ENCODE measurements at places on chromosomes 3 and 15.

GRCh38 chr15:101482526-101483371 is 6.8 kb downstream of the PCSK6 start:
- no peaks in the 10 kb centered on the region for H3K27me3 ChIP-seq
- no peaks in the 10 kb centered on the region for H3K36me3 ChIP-seq
- H3K4me3 ChIP-seq: no peak overlapping the region
- H3K4me1 ChIP-seq: peaks cover 15% of the 10 kb centered on the region
- no peak overlapping the region for H3K27ac ChIP-seq

GRCh38 chr3:40120806-40121205 is 188.7 kb upstream of the EIF1B start:
- DNase-seq: no peak
- H3K4me3 ChIP-seq: no peak overlapping the region
- no peaks in the 10 kb centered on the region for H3K27me3 ChIP-seq
- H3K36me3 ChIP-seq: no peaks in the 10 kb centered on the region

GRCh38 chr3:47910777-47911440 is 105.3 kb downstream of the MAP4 start:
- no peak overlapping the region for H3K4me3 ChIP-seq
- H3K27me3 ChIP-seq: no peaks in the 10 kb centered on the region
- no peak overlapping the region for H3K27ac ChIP-seq
- DNase-seq: no peak
- peaks cover 3% of the 10 kb centered on the region for H3K4me1 ChIP-seq
- H3K36me3 ChIP-seq: no peaks in the 10 kb centered on the region

DNA sequence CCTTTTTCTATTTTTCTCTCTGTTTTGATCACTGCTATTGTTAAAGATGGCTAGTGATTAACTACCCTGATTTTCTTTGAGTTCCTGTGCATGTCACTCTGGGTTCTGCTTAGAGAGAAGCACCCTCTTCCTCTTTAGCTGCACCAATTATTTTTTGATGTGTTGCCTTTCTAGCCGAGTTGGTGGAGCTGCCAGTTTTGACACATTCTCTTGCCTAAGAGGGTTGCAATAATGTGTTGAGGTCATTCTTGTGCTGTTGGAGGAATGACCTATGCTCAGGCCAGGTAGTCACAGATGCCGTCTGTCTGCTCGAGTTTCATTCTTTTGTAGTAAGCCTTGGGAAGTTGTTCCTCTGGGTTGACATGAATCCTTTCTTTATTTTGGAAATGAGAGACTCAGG is 84.6 kb upstream of the DPH6 start:
- no peak for DNase-seq
- H3K27me3 ChIP-seq: no peaks in the 10 kb centered on the region
- no peak overlapping the region for H3K27ac ChIP-seq
- H3K4me1 ChIP-seq: no peaks in the 10 kb centered on the region

DNA sequence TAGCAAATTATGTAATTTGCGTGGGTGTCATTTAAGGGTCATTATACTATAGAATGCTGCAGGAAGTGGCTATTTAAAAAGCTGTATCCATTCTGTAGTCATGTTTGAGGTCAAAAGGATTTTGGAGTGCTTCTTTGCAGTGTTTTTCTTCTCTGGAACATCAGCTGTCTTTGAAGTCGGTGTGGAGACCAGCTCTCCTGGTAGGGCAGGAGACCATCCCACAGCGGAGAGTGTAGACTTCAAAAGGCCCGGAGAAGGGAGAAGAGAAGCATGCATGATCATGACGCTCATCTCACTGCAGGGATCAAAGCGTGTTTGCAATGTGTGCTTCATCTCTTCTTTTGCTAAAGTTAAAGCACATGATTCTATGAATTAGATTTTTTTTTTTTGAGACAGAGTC is 19.9 kb downstream of the PXK start:
- no peak overlapping the region for H3K4me3 ChIP-seq
- no peak overlapping the region for H3K27ac ChIP-seq
- no peaks in the 10 kb centered on the region for H3K27me3 ChIP-seq
- H3K36me3 ChIP-seq: no peaks in the 10 kb centered on the region
- no peaks in the 10 kb centered on the region for H3K4me1 ChIP-seq

DNA sequence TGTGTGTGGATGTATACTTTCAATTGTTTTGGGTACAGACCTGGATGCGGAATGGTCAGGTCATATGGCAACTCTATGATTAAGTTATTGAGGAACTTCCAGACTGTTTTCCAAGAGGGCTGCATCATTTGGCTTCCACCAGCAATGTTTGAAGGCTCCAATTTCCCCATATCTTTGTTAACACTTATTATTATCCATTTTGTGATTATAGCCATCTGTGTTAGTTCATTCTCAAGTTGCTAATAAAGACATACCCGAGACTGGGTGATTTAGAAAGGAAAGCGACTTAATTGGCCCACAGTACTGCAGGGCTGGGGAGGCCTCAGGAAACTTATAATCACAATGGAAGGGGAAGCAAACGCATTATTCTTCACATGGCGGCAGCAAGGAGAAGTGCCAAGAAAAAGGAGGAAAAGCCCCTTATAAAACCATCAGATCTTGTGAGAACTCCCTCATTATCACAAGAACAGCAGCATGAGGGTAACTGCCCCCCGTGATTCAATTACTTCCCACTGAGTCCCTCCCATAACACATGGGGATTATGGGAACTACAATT is 31.1 kb upstream of the ALDH1A2 start:
- no peaks in the 10 kb centered on the region for H3K27me3 ChIP-seq
- H3K27ac ChIP-seq: no peak overlapping the region
- H3K4me3 ChIP-seq: no peak overlapping the region
- no peaks in the 10 kb centered on the region for H3K36me3 ChIP-seq
- DNase-seq: no peak

DNA sequence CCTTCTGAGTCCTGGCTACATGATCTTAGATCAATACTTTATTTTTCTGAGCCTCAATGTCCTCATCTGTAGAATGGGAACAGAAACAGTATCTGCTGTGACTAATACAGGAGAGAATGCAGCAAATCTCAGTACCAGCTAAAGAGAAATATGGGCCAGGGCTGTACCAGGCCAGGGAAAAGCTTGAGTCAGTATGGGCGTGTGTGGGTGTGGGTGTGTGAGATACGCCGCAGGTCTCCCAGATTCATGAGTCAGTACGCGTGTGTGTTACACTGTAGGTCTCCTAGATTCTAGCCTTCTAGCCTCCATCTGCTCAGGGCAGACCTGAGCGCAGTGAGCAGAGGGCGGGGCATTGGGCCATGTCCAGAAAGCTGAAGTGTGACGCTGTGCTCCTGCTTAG is 15.2 kb downstream of the GNAI2 start:
- no peaks in the 10 kb centered on the region for H3K36me3 ChIP-seq
- no peaks in the 10 kb centered on the region for H3K27me3 ChIP-seq
- no peak overlapping the region for H3K27ac ChIP-seq

DNA sequence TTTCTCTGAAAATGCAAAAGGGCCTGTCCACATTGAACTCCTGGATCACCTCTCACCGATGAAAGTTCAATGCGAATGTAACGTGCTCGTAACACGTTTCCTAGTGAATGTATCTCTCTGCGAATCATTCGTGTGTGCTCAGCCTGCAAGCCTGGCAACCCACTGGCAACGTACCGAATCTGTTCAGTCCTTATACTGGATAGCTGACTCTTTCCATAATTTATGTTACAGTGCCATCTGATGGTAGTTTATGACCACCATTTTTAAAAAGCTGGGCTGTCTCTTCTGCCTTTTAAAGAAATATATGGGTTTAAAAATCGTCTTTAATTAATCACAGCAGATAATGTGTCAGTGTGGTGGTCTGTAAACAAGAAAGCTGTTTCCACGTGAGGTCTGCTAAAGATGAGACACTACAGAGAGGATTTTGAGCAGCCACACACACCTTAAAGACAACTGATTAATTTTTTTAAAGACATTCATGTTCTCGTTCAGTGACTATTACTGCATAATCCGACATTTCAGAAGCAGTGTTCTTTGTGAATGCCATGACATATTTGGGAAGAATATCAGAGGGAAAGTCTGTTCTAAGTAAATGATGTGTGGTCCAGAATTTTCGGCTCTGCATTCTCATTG is 69.4 kb upstream of the FOXP1 start:
- peaks cover 7% of the 10 kb centered on the region for H3K4me1 ChIP-seq
- peak; percentile 58 for DNase-seq
- no peaks in the 10 kb centered on the region for H3K36me3 ChIP-seq
- no peak overlapping the region for H3K27ac ChIP-seq

DNA sequence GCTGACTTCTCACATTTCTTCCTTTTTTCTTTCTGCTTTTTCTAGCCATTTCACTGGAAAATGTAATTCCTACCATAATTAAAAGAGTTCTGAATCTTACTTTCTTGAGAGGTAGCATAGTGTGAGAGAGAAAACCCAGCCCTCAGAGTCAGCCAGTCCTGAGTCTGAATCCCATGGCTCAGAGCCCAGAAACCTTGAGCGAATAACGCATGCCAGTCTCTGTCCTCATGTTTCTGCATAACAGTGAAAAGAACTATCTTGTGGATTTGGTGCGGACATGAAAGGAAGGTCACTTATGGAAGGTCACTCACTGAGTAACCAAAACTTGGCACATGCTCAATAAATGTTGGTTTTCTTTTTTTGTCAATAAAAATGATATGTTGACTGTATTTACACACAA is 29.3 kb upstream of the SLCO3A1 start:
- peak; percentile 65 for DNase-seq
- H3K4me3 ChIP-seq: no peak overlapping the region
- no peak overlapping the region for H3K27ac ChIP-seq

DNA sequence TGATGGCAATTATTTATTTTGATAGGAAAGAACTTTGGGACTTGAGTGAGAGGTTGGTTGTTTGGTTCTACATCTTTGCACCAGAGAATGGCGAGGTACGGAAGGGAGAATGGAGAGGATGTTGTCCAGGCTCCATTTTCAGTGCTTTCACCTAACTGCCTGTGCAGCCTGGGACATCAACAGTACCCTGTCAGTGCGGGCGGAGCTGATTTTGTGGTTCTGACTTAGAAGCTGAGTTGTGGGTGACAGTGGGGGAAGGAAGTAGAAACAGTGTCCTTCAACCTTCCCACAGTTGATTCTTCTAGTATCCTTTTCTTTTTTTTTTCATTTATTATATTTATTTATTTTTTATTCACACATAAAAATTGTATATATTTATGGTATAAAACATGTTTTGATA is 95.3 kb downstream of the TIGIT start:
- no peak overlapping the region for H3K4me3 ChIP-seq
- peaks cover 19% of the 10 kb centered on the region for H3K4me1 ChIP-seq
- DNase-seq: no peak
- H3K27ac ChIP-seq: no peak overlapping the region
- no peaks in the 10 kb centered on the region for H3K36me3 ChIP-seq

GRCh38 chr3:129001806-129002572 is 885 bp downstream of the EFCC1 start:
- H3K4me3 ChIP-seq: peak overlapping the region; percentile 61
- peak overlapping the region; percentile 82 for H3K27ac ChIP-seq
- no peaks in the 10 kb centered on the region for H3K27me3 ChIP-seq
- DNase-seq: no peak

DNA sequence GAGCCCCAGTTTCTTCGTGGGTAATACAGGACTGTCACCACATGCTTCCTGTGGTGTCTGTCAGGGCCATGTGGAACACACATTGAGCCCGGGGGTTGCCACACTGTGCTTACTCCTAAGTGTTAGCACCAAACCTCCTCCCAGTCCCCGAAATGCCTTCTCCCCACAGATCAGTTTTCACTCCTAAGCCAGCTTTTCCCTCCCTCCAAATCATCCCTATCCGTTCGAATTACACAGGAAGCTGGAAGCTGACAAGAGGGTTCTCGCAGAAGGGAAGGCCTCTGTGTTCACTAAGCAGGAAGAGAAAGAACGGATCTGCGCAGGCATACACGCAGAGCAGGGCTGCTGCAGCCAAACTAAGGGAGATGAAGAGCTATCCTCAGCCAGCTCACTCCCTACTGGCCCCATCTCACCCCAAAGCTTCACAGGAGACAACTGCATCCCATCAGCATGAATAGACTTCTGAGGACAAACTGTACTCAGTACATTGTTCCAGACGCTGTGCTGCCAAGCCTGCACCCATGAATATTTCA is 32.3 kb downstream of the XXYLT1 start:
- DNase-seq: peak; percentile 75
- peaks cover 27% of the 10 kb centered on the region for H3K4me1 ChIP-seq
- no peak overlapping the region for H3K4me3 ChIP-seq
- H3K27ac ChIP-seq: peak overlapping the region; percentile 83
- no peaks in the 10 kb centered on the region for H3K36me3 ChIP-seq

GRCh38 chr3:101036213-101036618 is 43.0 kb upstream of the ABI3BP start:
- H3K4me3 ChIP-seq: no peak overlapping the region
- no peaks in the 10 kb centered on the region for H3K36me3 ChIP-seq
- no peaks in the 10 kb centered on the region for H3K4me1 ChIP-seq
- no peaks in the 10 kb centered on the region for H3K27me3 ChIP-seq
- no peak for DNase-seq

DNA sequence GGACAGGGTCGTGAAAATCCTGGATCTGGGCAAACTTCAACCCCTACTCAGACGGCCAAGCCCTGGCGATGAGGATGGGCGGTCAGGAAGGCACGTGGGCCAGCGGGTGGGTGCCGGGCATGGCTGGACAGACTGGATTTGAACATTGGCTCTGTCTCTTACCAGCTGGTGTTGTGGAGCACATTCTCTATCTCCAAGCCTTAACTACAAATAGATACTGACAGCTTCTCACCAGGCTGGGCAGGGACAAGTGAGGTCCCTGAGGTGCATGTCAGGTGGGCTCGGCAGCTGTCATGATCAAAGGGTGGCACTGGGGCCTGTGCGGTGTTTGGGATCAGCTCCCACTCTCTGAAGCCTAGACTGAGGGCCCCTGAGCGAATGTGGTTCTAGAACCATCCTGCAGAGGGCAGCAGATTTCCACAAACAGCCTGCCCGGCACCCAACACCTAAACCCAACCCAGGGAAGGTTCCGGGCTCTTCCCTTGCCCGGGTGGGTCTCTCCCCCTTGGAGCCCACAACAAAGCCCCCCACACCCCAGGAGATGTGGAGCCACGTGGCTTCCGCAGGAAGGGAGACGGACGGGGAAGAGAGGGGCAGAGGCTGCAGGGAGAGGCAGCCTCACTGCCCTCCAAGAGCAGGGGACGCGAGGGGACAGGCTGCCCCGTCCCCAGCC is 58.4 kb downstream of the RGMA start:
- DNase-seq: peak; percentile 82
- H3K27ac ChIP-seq: peak overlapping the region; percentile 41
- no peak overlapping the region for H3K4me3 ChIP-seq
- no peaks in the 10 kb centered on the region for H3K27me3 ChIP-seq
- no peaks in the 10 kb centered on the region for H3K36me3 ChIP-seq
- peaks cover 31% of the 10 kb centered on the region for H3K4me1 ChIP-seq

DNA sequence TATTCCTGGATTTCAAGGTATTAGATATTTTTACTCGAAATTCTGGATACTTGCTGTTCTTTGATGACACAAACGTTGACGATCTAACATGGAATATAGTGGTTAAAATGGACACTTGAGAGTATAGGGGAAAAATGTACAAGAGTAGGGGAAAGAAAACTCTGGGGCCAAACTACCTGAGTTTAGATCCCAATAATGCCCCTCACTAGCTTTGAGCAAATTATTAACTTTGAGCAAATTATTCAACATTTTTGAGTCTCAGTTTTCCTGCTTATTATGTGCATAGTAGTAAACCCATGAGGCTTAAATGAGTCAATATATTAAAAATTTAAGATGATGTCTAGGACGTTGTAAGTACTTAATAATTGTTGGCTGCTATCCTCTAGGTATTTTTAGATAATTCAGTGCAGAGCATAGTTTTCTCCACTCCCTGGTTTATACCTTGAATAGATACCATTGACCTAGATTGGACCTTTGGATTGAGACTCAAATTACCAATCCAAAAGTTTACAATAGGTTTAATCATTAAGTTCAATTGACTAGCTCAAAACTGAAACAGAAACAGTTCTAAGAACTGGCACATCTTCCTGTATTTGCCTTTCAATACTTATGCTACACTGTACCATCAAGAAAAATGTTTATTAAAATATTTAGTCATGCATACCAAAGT is 4.5 kb downstream of the ADGRG7 start:
- no peaks in the 10 kb centered on the region for H3K36me3 ChIP-seq
- no peaks in the 10 kb centered on the region for H3K27me3 ChIP-seq
- H3K4me3 ChIP-seq: no peak overlapping the region

All from testis (tissue), 5 donors.